ENCODE measurements at places on chromosomes 2 and 18.

DNA sequence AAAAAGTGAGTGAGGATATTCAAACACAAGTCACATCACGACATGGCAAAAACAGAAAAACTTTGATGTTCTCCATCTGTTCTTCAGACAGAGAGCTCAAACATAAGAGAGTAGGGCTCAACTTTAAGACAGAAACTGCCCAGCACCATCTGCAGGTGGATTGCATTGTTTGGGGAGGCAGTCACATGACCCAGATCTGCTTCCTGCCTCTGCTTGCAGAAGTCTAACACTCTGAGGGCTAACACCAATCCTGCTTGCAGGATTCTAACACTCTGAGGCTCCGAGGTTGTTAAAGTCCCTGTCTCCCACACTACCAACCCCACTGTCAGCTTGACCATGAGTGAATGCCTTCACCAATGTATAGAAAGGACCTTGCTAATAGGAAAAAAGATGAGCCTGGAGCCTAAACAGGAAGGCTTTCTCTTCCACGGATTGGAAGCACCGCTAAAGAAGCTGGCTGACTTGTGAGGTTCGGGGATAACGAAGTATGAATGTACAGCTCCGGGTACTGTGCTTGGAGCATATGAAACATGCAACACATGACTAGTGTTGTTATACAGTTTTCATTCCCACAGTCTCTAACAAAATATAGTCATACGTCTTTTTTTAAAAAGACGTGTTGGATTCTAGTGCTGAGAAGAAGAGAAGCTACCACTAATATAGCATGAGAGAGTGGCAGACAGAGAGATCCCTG is 176.6 kb upstream of the CREB1 start:
- DNase-seq = no peak

GRCh38 chr2:12728221-12728777 is 11.6 kb downstream of the TRIB2 start:
- no peak for DNase-seq

DNA sequence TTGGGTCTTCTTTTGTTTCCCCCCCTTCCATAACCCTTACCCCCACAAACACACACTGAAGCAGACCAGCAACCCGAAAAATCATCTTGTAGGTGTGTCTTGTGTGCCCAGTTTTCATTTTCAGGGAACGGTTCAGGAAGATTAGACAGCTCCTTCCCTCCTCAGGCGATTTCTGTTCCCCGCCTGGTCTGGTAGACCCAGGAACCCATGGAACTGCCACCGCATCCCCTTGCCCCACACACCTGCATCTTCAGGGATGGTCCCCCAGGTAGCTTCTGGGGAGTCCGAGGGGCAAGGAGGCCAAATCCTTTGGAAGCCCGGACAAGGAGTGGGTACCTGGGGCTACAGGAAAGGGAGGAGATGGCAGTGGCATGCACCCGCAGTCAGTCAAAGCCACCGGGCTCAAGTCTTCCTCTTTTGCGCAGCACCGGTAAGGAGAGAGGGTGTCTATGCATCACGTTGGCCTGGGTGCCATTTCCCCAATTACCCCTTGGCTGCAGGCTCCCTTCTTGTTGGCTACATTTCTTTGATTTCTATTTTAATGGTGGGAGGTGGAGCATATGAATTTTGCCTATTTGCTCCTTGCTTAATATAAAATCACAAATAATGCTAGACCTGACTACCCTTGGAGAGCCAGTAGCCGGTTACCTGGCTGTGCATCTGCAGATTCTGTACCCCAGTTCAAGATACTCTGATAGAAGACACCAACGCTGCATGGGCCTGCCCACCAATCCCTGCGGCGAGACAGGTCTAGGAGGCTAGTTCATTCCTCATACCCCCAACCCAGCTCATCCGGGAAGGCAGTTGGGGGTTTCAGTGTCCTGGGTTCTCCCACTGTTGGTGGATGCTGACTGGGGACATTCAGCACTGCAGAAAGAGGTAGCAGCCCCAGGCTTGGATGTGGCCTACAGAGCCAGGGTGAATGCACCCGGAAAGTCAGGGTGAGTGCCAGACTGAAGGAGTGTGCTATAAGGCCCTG is 30.0 kb upstream of the ATP6V1B1 start:
- peak; percentile 21 for DNase-seq

GRCh38 chr2:135931776-135932443 is 53.5 kb downstream of the DARS1 start:
- no peak for DNase-seq

- DNase-seq = no peak
These were observed 47.5 kb upstream of the ASB1 start for GRCh38 chr2:238379096-238379810.

- DNase-seq = no peak
These were observed 15.8 kb downstream of the PTPN18 start for GRCh38 chr2:130371723-130372054.

DNA sequence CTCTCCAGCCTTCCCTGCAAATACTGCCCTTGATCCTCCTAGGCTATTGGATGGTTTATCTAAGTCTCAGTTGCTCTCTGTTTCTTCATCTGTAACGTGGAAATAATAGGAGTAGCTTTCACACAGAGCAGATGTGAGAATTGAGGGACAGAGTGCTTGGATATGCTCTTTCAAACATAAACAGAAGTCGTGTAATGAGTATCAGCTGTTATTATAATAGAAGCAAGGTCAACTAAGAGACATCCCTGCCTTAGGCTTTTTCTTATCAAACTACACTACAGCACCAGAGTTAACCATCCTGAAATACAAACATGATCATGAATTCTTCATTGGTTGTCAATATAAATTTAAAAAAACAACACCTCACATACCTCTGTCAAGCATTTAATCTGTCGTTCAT is 138.2 kb downstream of the DOK6 start:
- no peak for DNase-seq
